GM12892 (cell line): ENCODE measurements at places on chromosomes 2 and 18.

- DNase-seq = no peak
Measured at GRCh38 chr2:75998451-75998850, 287.7 kb upstream of the GCFC2 start.

- no peak for DNase-seq
Measured at GRCh38 chr2:22944143-22944542, 440.8 kb upstream of the KLHL29 start.

DNA sequence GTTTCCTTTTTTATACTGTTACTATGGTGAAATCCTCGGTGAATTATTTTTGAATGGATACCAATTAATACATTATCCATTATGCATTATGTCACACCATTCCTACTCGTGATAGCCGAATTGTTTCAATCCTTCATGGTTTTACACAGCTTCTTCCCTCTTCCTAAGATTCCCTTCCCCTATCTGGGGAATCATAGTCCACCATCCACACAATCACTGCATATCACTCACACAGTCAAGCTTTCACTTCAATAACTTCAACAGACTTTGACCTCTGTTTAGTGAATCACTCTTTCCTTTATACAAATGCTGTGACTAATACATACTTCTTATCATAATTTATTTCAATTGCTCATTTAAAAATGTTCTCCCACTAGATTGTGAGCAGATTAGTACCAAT, 1108.1 kb upstream of the LRRTM1 start:
- no peak for DNase-seq

DNA sequence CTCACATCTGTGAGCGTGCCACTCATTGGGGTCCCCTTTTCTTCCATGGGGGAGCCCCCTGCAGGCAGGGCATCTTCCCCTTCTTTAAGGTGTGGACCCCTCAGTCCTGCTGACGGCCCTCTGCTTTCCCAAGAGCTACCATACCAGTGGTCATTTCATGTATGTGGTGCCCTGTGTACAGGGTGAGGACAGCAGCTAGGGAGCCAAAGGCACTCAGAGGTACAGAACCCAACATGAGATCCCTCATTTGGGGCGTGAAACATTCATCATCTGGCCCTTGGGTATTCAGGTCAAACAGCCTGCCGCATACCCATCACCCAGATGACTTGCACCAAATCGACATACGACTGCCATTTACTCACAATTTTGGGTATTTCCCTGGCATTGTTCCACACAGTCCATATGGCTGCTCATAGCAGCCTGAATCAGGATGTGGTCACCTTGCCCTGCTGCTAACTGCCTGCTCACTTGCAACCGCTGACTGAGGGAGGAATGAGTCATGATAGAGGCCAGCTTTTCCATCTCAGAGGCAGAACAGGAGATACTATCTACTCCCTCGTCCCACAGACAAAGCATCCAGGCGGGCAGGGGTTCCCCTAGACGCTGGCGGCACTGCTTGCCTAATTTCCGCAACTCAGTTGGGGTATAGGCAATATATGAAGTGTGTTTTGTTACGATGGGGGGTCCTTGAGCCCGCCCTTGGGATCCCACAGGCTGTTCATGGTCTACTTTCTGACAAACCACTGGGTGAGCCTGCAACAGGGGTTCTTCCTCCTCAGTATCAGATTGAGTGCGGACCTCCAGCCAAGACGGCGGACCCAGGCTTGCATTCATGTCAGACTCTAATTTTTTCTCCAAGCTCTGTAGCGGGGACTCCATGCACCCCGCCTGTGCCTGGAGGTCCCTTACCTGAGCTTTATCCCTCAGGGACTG, 228.6 kb downstream of the SATB2 start:
- no peak for DNase-seq

- no peak for DNase-seq
Measured at GRCh38 chr18:28013066-28013465, 163.9 kb downstream of the CDH2 start.

GRCh38 chr2:233270951-233271350, 19.5 kb downstream of the ATG16L1 start:
- no peak for DNase-seq

DNA sequence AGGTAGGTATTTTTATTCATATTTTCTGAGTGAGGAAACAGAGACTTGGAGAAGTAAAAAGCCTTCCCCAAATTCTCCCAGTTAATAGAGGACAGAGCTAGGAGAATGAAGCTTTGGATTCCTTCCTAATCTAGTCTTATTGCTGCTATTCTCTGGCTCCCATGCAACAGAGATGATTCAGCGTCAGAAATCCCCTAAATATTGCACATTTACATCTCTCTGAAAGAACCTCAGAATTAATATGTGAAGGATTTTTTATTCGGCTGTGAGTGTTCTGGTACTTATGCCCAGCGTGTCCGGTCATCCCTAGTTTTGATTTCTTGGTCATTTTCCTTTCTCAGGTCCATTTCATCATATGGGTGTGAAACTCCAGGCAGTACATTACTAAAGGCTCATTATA, 91.2 kb upstream of the SESTD1 start:
- no peak for DNase-seq

GRCh38 chr2:115161081-115161770, 718.8 kb downstream of the DPP10 start:
- DNase-seq = no peak
